ENCODE measurements at places on chromosomes 3 and 15.
A peak's percentile ranks its signal among the peaks of the same experiment; 100 is the strongest.

GRCh38 chr3:89002191-89002590 lies 105.2 kb upstream of the EPHA3 start:
- no peak for DNase-seq

DNA sequence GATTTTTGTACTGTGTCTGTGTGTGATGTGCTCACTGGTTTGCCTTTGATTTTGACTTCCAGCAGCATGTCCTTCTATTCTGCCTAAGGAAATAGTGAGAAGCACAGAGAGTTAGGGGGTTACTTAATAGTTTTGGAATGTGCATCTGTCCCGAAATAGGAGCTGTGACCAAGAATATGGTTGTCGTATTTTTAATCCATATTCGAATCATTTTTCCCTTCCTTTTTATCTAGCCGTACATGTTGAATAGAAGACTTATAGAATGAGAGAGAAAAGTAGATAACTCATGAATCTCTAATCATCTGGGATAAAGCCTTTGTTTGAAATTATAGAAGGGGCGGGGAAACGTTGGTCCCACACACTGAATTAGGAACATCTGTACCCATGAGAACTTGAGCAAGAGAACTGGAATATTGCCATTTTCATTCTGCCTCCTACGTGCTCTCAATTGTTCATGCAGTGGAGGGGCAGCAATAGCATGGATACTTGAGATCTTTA lies 23.6 kb downstream of the CRTC3 start:
- no peak for DNase-seq

- no peak for DNase-seq
Measured at GRCh38 chr3:141452045-141452444, 34.8 kb upstream of the RASA2 start.

DNA sequence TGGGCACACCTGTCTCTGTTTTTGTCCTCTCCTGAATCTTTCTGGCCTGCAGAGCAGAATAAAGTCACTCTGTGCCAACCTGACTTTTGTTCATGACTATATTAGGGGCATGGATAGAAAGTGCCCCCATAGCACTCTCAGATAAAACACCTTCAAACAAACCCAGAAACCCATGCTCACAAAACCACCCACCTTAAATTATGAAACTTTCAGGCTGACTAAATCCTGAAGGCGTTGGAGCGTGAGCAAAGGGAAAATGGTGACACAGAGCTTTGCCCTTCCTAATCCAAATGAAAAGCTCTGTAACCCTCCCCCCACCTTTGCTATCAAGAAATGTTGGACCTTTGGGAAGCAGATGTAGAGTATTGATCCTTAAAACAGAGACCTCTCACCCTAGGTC lies 138.9 kb downstream of the IGF1R start:
- no peak for DNase-seq

- DNase-seq: no peak
Measured at GRCh38 chr15:79944622-79945021, 26.4 kb downstream of the BCL2A1 start.

- DNase-seq: peak; percentile 76
Measured at GRCh38 chr3:169241991-169242707, 421.4 kb downstream of the MECOM start.

- peak; percentile 20 for DNase-seq
Measured at GRCh38 chr3:52385157-52385556, 59.7 kb downstream of the SEMA3G start.
